ENCODE measurements at places on chromosomes 7 and 10. TPM values are rescaled to one million over a fixed set of nuclear protein-coding genes. Genes with fewer than 3 reads are reported as not detected.

DNA sequence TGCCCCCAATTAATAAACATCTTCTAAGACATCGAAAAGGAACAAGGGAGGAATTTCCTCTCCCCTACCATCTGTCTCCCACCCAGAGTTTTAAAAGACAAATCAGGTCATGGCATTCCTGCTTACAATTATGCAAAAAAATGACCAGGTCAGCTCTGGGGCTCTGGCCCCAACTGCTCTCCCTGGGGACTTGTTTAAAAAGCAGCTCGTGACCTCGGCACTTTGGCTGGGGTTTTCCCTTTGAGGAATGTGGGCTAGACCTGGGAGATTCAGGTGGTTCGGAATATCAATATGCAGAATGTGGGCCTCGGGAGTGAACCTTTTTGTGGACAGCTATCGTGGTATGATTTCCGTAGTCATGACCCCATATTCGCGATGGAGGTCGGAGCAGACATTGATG, 648 bp upstream of the RADIL start:
- ATAC-seq = no peak

ATOH7 gene
- total RNA-seq = not detected

ASNS gene
- total RNA-seq = 49.7 TPM

RAMP3 gene
- 7.8 TPM for total RNA-seq

CTNNA3 gene
- total RNA-seq = not detected

C10orf53 gene
- not detected for total RNA-seq

CALHM2 gene
- total RNA-seq = 2.7 TPM

GRCh38 chr7:41880107-41880506, 177.2 kb upstream of the INHBA start:
- ATAC-seq = no peak

- no peak for ATAC-seq
Measured at GRCh38 chr7:134396031-134396430, 62.9 kb downstream of the AKR1B1 start.

SAMD9L gene
- 4.6 TPM for total RNA-seq

NIPSNAP2 gene
- 30.9 TPM for total RNA-seq

GRCh38 chr7:44630792-44631457, 24.5 kb downstream of the OGDH start:
- ATAC-seq = no peak

RNF133 gene
- 0.24 TPM for total RNA-seq

DNA sequence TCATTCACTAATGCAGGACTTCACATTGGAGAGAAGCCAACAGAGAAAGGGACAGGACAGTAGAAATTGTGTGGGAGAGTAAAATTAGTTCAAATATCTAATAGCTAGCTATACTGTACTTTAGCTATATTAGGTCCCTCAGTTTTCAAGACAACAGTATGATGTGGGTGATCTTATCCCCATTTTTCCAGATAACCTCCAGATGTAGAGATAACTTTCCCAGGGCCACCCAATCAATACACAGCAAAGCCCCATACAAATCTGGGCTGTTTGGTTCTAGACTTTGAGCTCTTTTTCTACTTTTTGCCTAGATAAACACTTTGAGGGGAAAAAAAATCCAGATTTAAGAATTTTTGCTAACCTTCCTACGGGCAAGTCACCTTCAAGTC, 482 bp upstream of the CLDN12 start:
- ATAC-seq = no peak

DNA sequence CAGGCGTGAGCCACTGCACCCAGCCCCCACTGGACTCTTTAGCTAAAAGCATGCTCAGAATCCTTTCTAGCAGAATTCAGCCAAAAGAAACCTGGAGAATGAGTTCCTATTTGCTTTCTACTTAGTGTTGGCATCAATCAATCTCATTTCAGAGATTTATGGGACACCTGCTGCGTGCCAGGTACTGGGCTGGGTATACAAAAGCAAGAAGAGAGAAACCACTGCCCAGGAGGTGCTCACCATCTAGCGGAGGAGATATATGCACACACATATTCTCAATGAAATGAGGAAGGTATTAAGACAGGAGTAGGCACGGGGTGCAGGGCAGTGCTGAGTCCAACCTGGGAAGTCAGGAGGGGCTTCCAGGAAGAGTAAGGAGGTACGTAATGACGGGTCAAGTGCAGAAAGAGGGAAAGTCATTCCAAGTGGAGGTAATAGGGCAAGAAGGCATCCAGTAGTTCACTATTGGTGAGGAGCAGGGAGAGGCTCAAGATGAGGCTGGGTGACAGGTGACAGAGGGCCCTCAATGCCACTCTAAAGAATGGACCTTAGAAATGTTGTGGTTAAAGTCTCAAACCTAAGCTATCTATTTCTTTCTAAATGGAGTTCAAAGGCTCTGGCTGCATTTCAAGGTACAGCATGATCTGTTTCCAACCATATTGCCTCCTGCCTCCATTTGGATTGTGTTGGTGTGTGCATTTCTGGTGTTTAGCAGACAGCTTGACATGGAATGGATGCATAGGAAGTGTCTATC, 22.1 kb downstream of the ABLIM1 start:
- peak; percentile 49 for ATAC-seq

- ATAC-seq = no peak
Measured at GRCh38 chr7:73678862-73679261, 4.4 kb downstream of the DNAJC30 start.

- ATAC-seq = no peak
Measured at GRCh38 chr10:44832595-44833390, 78.3 kb upstream of the TMEM72 start.

DNA sequence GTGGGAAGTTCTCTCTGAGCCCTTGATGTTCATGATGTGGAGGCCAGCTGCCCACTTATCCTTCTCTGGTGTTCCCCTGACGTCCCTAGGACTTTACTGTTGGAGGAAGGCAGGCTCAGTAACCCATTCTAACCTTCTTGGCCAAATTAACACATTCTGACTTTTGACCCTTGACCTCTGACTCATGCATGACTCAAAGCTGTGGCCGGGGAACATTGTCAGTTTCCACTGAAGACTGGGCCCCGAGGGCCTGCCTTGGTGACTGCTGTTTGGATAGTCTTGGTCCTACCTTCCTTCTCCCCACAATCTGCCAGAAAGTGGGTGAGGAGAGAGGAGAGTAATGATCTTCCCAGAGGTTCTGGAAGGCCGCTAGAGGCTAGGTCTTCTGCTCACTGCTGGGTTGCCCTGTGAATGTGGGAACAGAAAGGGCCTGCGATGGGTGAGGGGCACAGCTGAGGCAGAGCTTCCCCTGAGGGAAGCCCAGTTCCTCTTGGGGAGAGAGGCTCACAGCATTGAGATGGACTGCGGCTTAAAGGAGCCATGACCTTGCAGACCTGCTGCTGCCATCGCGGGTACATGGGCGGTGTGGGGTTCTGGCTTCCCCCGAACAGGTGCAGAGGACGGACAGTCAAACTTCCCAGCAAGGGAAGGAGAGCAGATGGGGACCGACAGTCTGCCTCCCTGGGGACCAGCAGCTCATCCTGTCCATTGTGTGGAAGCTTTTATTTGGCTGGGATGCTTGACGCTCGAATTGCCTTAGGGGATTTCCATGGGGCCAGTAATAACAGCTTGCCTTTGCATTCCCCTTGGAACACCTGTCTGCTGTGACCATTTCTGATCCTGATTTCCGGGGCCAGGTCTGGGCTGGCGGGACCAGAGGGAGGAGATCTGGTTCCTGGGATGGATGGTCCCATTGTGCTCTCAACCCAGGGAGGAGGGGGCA, 43.8 kb downstream of the ADAMTS14 start:
- ATAC-seq = peak; percentile 15

DNA sequence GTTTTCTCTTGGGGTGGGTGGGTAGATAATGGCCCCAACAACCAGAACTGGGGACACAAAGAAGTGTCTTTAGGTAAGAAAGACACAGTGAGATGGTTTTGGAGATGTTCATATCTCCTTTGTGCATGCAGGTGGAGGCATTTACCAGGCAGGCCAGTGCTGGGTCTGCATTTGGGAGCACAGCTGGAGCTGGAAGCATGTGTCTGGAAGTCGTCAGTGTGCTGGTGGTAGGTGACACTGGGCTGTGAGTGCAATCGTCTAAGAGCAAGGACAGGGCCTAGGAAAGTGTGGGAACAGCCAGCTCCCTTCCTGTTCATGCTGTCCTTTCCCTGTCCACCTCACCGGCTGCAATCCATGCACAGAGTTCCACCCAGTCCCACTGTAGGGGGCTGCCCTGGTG, 88.3 kb upstream of the ZNF32 start:
- no peak for ATAC-seq

- no peak for ATAC-seq
Measured at GRCh38 chr7:143480501-143480900, 2.8 kb downstream of the TAS2R41 start.

GRCh38 chr7:116862234-116862950, at the start of gene CAPZA2:
Gene CAPZA2 (plus strand): TSS chr7:116862587. CDS start chr7:116862612, 25 bp downstream.
- peak; percentile 99 for ATAC-seq

CD36 gene
- 4.2 TPM for total RNA-seq

DNA sequence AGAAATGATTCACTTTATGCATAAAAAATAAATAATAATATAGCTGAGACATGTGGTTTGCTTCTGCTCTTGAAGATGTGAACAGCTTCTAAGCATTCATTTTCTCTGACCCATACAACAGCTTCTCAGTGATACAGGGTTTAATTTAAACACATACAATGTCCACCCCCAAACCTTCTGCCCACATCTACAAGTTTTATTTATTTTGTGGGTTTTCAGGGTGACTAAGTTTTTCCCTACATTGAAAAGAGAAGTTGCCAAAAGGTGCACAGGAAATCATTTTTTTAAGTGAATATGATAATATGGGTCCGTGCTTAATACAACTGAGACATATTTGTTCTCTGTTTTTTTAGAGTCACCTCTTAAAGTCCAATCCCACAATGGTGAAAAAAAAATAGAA, 17.2 kb downstream of the INHBA start:
- no peak for ATAC-seq

SNX10 gene
- total RNA-seq = 2.1 TPM

DNA sequence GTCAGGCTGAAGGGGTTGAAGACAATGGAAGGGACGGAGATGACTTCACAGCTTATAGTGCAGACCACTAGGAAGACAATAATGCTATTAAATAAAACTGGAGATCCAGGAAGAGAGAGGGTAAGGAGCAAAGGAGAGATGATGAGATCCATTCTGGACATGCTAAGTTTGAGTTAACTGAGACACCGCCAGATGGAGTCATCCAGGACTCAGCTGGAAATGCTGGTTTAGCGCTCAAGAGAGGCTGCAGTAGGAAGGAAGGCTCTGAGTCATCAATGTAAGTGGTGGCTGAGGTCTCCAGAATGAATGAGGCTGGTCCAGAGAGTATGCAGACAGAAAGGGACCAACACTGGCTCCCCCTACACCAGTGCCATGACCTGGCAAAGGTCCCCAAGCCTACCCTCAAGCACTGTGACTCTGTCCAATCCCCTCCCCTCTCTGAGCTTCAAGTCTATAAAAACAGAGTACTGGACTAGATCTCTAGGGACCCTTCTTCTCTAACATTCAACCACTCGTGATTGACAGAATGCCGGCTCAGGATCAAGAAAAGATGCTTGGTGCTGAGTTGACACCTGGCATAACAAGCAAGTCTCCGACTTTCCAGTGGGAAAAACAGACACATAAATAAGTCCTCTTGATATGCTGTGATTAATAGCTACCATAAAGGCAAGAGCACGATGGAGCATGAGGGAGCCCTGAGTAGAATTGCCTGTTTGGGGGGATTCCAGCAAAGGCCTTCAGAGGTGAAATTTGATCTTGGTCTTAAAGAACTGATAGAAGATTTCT, 8.9 kb downstream of the GFRA1 start:
- ATAC-seq = no peak

- ATAC-seq = no peak
Measured at GRCh38 chr7:77252506-77252905, 52.9 kb upstream of the FGL2 start.

- ATAC-seq = no peak
Measured at GRCh38 chr7:39248692-39249090, 271.0 kb downstream of the POU6F2 start.

DNA sequence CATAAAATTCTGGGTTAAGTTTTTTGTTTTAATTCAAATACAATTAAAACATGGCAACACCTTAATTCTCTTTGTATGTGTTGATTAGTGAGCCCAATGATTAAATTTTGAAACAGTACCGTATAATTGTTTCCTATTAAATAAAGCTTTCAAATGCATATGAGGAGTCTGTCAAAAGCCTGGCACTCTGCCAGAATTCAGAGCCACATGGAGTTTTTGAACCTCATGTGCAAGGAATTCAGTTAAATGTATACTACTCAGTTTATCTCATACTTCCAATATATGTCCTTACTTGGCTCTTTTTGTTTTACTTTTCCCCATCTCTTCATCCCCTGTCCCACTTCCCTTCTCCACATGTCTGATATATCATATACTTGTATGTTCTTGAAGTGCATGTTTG, 165.6 kb upstream of the FAM3C start:
- no peak for ATAC-seq

GRCh38 chr10:119655566-119656001, 4.4 kb downstream of the BAG3 start:
- ATAC-seq = peak; percentile 52

DNA sequence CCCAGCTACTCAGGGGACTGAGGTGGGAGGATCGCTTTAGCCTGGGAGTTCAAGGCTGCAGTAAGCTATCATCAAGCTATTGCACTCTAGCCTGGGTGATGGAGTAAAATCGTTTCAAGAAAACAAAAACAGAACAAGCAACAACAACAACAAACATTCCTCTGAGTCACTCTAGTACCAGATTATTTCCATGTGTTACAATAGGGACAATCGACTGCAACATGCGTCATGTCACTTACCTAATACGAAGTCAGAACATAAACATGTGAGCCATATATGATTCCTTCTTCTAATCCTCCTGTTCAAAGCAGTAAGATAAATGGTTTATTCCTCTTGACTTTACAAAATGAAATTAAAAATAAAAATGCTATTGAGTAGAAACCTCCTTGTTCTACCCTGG, 57.3 kb downstream of the ZNF438 start:
- ATAC-seq = no peak

DNA sequence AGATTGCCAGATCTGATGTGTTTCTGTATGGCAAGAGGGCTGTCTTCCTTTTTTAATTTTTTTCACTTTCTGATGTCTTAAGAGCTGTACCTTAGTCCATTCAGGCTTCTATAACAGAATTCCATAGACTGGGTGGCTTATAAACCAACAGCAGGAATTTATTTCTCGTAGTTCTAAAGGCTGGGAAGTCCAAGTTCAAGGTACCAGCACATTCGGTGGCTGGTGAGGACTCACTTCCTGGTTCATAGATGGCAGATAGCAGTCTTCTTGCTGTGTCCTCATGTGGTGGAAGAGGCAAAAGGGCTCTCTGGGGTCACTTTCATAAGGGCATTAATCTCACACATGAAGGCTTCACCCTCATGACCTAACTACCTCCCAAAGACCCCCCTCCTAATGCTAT, 20.8 kb downstream of the GPNMB start:
- no peak for ATAC-seq

All from esophagus mucosa (tissue), 1 donor.